KBM-7 (cell line): ENCODE measurements at places on chromosomes 3 and 15.
A peak's percentile ranks its signal among the peaks of the same experiment; 100 is the strongest.

DNA sequence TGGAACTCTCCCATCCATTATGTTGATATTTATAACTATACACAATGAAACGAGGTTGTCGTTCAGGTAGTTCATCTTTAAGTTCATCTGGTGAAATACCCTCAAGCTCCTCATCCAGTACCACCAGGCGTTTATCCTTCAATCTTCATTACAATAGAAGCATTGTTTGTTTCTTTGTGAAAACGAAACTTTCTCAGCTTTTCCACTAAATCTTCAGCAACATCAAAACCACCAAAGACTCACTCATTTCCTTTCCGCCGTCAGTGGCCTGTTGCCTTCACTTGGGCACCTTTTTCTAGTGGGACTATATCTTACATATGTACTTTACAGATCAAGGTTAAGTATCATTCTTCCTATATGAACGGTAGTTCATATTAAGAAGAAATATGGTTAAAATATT is 44.1 kb upstream of the TFG start:
- no peak for DNase-seq

DNA sequence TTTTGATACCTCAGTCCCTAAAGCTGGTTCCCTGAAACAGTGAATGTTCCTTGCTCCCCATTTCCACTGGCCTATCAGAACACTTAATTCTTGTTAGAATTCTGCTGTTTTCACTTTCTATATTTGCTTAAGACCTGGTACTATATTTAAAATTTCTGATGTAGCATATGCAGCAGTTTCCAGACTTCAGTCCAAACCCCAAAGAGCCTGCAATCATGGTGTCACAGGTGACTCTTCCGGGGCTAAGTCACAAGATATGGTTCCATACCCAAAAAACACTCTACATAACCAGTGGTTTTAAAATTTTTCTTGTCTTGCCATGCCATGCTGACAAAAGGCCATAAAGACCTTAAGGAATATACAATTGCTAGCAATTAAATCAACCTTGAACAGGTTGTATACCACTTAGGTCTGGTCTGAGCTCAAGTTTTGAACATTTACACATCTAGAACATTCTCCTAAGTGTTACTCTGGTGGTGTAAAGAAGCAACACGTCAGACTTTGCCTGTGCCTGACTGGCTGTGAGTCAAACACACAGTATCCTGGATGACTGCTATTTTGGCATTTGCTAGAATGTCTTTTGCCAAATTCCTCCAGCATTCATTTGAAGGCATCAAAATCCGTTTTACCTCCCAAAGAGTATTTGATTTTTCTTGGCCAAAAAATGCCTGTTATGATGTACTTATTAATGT is 160.0 kb downstream of the FRMD5 start:
- DNase-seq = no peak

DNA sequence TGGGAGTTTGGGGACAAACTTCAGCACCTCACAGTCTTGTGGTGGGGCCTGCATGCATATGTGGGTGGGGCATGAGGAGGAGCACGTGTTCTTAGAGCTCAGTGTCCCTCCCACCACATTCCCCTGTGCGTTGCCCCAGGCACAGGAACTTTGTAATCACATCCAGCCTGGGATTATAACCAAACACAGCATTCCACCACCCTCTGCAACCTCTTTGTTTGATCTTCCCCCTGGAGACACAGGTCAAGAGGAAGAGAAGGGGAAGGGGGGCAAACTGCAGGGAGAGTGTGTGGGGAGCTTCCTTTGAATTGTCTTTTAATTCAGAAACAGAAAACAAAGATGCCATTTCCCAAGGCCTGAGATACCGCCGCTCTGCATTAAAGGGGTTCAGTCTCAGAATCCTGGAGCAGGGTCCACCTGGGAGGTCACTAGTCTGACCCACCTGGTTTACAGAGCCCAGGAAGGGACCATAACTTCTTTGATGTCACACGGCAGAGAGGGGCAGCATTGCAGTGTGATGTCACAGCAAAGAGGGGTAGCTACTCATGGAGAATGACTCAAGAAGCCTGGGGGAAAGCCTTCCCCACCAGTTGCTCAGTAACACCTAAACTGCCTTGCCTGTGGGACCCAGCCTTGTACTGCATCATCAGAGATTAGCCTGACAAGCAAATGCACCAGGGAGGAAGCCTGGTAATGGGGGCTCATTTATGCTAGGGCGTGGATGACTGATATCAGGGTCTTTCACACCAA is 106.3 kb upstream of the RNU6-1 start:
- peak; percentile 35 for DNase-seq

GRCh38 chr3:143590660-143591059 is 257.6 kb downstream of the SLC9A9 start:
- no peak for DNase-seq

GRCh38 chr3:111519178-111519855 is 22.7 kb upstream of the CD96 start:
- no peak for DNase-seq
